ENCODE measurements at places on chromosomes 5 and 9.

GRCh38 chr5:167987490-167988280 lies 303.8 kb upstream of the WWC1 start:
- no peak for DNase-seq

GRCh38 chr5:12316812-12317211 lies 412.6 kb upstream of the CTNND2 start:
- DNase-seq: no peak

- DNase-seq: no peak
These were observed 15.1 kb downstream of the ERMP1 start for GRCh38 chr9:5817862-5818261.

- peak; percentile 38 for DNase-seq
These were observed 294.9 kb downstream of the NR3C1 start for GRCh38 chr5:143108498-143109128.

- peak; percentile 36 for DNase-seq
These were observed 25.2 kb downstream of the SLC28A3 start for GRCh38 chr9:84315278-84315877.

- no peak for DNase-seq
These were observed 59.7 kb downstream of the ABCA1 start for GRCh38 chr9:104868303-104868686.

DNA sequence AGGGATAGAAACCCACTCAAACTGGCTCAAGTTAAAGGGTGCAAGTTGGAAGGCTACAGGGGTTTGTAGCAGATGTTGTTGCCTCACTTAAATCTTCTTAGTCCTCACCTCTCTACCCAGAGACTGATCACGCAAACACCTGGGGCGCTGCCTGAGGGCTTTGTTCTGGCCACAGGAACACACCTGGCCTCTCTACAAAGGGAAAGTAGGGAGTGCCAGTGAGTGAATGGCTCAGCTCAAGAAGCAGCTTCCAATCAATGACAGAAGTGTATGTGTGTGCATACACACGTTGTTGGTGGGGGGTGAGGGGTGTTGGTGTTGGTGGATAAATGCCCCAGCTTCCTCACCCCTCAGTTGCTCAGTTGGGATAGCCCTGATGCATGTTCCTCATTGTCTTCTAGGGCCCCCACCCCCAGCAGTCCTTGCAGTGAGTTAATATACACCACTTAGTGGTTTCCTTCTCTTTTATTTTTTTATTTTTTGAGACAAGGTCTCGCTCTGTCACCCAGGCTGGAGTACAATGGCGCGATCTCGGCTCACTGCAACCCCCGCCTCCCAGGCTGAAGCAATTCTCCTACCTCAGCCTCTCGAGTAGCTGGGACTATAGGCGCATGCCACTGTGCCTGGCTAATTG lies 30.6 kb upstream of the CTNNA1 start:
- peak; percentile 96 for DNase-seq

- peak; percentile 4 for DNase-seq
These were observed 40.4 kb downstream of the BASP1 start for GRCh38 chr5:17257705-17258273.
